GM12891 (cell line): ENCODE measurements at places on chromosomes 12 and 14.

DNA sequence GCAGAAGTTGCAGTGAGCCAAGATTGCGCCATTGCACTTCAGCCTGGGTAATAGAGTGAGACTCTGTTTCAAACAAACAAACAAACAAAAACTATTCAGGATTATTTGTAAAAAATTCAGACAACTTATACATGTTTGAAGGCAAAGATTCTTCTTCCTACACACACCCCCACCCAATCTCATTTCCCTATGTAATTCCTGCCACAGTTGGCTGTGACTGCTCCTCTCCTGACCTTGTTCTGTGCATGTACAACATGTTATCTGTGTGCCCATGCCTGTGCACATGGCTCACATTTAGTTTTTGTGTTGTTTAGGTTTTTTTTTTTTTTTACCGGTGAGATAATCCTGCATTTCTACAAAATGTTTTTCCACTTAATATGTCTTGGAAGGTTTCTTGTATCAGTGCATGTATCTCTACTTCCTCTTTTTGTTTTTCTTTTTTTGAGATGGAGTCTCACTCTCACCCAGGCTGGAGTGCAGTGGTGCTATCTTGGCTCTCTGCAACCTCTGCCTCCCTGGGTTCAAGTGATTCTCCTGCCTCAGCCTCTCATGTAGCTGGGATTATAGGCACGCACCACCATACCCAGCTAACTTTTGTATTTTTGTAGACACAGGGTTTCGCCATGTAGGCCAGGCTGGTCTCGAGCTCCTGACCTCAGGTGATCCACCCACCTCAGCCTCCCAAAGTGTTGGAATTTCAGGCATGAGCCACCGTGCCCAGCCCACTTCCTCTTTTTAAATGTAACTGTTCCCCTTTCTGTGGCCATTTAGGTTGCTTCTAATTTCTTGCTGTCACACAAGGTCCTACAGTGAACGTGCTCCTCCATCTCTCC, 8.7 kb downstream of the CFAP251 start:
- DNase-seq: no peak

DNA sequence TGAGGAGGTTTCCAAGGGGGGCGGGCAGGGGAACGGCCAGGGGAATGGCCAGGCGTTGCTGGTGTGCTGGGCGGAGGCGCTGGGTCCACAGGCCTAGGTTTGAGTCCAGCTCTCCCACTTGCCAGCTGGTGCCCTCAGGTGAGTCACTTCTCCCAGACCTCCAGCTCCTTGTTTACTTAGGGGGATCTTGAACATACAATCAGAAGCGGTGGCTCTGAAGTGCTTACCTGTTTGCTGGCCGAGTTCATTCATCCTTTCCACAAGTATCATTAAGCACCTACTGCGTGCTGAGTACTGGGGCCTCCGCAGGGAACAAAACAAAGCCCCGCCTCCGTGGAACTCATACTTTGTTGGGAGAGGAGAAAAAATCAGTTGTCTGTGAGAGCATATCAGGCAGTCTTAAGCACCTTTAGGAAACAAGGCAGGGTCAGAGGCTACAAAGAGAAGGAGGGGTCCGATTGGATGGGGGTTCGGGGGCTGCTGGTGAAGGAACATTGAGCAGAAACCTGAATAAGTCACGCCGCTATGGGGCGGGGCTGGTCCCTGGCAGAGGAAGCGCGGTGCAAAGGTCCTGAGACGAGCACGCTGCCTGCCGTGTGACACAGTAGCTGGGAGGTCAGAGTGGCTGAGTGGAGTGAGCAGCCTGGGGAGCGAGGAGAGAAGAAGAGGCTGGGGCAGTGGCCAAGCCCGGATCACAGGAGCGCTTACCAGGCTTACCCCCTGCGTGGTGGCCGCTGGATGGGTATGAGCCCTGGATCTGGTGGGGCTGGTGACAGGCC, 15.1 kb downstream of the MVK start:
- no peak for DNase-seq

DNA sequence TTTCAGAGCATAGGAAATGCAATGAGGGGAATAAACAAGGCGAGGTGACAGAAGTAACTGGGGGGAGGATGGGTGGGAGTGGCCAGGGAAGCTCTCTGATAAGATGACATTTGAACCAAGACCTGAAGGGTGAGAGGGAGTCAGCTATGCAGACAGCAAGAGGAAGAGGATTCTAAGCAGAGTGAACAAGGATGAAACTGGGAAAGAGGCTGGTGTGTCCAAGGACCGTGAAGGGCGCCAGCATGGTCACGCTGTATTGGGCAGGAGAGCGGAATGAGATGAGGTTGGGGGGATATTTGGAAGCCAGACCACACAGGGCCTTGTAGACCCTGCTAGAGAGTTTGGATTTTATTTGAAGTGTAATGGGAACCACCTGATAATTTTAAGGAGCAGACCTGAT, 10.5 kb upstream of the PPP1R1A start:
- no peak for DNase-seq

GRCh38 chr12:132559652-132560363, 50.6 kb downstream of the LRCOL1 start:
- DNase-seq: peak; percentile 79

DNA sequence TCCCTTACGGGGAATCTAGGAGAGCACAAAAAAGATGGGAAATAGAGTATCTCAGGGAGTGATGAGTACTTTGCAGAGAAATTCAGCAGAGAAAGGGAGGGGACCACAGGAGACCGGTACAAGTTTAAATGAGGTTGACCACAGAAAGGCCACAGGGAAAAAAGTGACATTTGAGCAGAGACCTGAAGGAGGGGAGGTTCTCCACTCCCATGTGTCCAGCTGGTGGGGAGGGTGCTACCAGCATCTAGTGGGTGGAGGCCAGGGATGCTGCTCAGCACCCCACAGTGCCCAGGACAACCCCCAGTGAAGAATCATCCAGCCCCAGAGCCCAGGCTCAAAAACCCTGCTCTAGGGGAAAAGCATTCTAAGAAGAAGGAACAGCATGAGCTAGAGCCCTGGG, 34.6 kb downstream of the TESC start:
- no peak for DNase-seq

DNA sequence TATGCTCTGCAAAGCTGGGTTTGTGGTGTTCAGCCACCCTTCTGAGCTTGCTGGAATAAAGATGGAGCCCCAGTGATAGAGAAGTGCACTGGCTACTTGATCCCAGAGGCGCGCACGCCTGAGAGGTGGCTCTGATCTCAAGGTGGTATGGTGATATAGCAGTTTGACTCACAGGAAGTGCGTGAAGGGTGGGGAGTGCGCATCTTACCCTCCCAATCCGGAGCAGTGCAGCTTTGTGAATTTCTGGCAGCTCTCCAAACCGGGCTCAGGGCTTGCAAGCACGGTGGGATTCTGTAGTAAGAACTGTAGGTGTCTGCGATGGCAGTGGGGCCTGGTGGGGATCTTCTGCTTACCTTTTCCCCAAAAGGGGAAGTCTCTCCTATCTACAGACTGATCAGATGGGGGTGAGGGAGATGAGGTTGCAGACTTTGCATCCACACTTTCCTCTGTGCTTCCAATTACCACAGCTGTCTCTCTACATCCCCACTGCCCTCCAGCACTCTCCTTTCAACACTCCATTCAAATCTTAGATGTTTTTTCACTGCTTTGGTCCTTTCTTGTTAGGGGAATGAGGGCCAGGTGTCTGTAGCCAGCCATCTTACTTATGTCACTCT, 197.4 kb upstream of the SLC38A2 start:
- DNase-seq: no peak

DNA sequence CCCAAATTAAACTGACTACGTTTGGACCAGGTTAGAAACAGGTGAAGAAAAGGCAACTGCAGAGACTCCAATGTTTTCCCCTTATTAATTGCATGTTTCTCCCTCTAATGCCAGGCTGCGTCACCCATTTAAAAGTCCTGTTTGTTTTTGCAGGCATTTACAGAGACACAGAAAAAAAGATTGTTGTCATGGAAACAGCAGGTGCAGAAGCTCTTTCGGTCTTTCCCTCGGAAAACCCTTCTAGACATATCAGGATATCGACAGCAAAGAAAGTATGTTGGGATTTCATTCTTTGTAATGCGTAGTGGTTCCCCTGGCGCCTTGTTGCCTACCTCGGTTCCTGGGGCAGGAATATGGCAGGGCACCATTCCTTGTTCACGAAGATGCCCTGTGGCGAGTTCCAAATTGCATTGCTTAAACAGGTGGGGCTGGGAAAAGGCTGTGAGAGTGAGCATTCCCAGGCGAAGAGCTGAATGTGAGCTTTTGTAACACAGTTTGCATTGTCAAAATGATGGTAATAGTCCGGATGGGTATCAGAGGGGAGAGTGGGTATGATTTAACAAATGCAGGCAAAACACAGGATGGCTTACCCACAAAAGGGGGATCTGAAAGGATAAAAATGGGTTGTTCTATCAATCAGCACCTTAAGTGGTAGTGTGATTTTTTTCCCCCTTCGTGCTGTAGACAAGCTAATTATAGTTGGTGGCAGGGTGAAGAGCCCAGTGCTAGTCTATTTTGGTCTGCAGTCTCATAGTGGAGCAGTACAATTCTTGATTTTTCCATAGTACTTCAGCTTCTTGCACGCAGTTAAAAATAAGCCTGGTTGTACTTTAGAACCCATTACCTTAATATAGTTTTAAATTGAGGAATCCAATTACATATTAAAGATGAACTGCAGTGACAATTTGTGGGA, 132.4 kb downstream of the GCH1 start:
- DNase-seq: no peak

GRCh38 chr14:67411820-67412421, at the start of gene PLEK2:
PLEK2 (minus strand) TSS chr14:67412165; CDS start chr14:67412059, 106 bp downstream.
- DNase-seq: no peak

- peak; percentile 21 for DNase-seq
Observed at GRCh38 chr12:89353188-89353822, 1.0 kb upstream of the DUSP6 start.

DNA sequence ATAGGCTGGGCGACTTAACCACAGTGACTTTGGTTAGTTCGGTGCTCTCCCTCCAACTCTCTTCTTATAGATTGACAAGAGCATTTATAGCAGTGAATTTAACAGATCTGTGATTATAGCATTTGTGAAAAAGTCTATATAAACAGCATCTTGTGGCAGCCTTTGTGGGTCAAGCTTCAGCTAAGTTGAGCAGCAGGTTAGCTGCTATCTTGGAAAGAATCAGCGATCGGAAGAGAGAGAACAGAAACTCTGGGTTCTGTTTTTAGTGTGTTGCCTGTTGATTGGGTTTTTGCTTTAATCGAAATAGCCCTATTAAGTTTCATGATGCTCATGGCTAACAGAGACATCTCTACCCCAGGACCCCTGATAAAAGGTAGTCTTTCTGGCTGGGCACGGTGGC, 20.2 kb downstream of the EVL start:
- DNase-seq: no peak

GRCh38 chr14:60677701-60678100, 28.4 kb upstream of the SIX1 start:
- DNase-seq: no peak

GRCh38 chr12:122835750-122836026, 431 bp downstream of the HIP1R start:
- DNase-seq: peak; percentile 61

DNA sequence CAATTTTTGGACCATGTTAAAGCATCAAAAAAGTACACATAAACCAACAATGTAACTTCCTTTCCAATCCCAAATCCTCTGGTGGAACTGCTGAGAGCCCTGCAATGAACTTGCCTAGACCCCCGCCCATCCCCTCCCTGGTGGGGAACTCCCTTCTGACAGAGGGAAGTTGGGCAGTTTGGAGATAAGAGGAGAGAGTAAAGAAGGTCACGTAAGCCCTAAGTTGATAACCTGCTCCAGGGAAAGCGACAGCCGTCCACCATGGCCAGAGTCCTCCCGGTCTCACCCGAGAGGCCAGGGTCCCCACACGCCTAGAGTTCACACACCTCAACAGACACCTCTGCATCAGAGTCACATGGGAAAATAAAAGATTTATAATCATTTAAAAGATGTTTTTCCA, 138.7 kb downstream of the EGLN3 start:
- DNase-seq: no peak
